ENCODE measurements at places on chromosomes 4 and X.

GRCh38 chr4:147933779-147934178 is 201.9 kb downstream of the ARHGAP10 start:
- DNase-seq, result no peak

DNA sequence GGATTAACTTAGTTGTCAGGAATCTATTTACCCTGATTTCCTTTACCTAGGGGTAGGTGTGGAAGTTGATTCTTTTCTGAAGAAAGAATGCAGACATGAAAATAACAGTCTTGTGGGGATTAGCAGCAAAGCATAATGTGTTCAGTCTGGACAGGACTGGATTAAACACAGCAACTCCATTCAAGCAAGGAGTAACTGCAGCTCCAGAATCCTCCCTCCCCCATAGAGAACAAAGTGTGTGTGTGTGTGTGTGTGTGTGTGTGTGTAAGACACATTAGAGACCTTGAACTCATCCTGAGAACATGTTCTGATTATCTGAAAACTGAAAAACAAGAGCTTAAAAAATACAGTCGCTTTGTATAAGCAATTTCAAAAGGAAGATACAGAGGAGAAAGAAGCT is 9.3 kb downstream of the C4orf54 start:
- no peak for DNase-seq

- no peak for DNase-seq
These were observed 322.9 kb downstream of the CAMK2D start for GRCh38 chr4:113438596-113438995.

- DNase-seq, result no peak
These were observed 480.8 kb upstream of the TECRL start for GRCh38 chr4:64889906-64890610.

DNA sequence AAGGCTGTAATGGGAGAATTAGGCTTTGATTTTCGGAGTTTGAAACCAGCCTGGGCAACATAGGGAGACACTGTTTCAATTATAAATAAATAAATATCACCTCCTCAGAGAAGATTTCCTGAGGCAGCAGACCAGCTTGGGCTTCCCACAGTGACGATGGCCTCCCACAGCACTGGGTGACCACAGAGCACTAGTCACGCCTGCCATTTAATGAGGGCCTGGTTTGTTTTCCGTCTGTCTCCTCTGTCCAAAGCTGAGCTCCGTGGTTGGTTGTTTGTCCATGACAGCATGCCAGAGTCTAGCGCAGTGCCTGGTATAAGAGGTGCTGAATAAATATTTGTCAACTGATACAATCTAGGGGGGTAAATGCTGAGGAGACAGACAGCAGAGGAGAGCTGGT is 10.4 kb upstream of the PDGFRA start:
- no peak for DNase-seq

DNA sequence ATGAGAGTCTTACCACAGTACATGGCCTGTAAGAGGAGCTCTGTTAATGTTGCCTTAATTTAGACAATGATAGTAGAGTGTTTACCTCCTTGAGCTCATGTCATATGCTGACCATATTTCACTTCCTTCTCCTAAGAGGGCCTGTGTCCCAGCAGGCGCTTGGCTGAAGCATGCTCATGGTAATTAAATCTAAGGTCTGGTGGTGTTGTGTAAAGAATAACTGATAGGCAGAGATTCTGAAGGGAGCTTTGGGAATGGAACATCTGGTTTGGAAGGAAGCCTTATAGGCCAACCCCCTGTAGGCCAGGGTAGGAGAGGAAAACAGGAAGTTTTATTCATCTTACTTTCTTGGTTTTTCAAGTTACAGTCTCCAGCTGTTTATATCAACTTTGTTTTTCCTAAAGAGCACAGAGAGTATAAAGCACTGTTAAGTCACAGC is 300.2 kb downstream of the USP46 start:
- no peak for DNase-seq

DNA sequence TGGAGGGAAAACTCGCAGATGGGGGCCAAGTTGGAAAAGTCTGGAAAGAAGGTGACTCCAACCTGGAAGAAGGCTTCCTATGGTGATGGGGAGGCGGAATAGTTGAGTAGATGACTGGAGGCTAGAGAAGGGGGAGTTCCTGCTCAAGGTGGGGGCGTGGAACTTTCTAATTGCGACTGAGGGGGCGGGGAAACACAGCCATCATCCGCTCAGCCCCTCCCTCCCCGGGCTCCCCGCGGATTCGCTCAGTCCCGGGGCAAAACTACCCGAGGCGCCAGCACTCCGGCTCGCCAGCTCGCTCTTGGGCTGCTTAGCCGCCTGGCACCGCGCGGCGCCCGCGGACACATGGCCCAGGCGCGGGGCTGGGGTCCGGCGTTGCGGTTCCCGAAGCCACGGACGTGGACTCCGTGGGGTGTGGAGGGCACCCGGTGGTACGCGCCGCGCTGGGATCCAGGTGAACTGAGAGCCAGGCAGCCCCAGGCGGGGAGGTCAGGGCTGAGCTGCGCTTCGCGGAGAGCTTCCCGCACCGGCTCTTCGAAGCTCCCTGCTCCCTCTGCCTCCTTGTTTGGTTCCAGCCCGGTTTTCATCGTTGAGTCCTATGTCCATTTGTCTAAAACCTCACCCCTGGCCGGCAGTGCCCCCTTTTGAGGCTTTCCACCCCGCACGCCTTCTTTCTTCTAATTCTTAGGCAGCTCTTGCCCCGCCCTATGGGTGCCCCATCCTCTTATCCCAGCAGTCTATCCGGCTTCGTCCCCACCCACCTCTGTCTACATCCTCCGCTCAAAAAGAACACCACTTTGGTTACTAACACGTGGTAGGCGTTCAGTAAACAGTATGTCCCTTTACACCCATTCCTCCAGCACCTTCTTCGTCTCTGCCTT is 38.9 kb downstream of the STARD8 start:
- no peak for DNase-seq

DNA sequence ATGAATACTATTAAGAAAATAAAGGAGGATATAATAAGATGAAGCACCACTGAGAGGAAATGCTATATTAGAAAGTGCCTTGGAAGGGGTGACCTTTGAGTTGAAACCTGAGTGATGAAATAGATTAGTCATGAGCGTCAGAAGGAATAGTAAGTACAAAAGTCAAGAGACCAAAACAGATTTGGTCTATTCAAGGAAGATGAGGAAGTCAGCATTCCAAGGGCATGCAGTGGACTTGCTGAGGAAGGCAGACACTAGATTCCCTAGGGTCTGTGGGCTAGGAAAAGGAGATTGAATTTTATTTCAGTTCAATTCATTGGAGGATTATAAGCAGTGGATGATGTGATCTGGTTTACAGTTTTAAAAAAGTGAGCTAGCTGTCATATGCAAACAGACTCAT is 73.0 kb upstream of the WDFY3 start:
- DNase-seq, result no peak

DNA sequence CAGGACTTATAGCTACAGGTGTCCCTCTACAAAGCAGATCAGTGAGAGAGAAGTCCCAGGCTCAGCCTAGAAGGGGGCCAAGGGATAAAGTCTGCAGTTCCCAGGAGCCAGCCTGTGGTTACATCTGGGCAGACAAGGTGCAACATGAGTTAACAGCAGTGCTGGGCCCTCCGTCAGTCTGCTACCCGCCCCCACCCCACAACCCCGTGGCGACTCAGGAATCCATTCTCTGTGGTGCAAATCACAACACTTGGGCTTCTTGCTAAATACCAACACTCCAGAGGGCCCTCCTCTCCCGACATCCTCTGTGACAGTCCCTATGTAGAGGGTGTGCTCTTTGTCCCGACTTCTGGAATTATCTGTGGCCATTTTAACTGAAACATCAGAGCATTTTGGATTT is 13.8 kb downstream of the GPM6B start:
- no peak for DNase-seq

- no peak for DNase-seq
These were observed 364.2 kb downstream of the ADAM29 start for GRCh38 chr4:175282407-175282806.

GRCh38 chr4:39568805-39569204 is 41.6 kb upstream of the UGDH start:
- no peak for DNase-seq

GRCh38 chrX:96591421-96591820 is 93.2 kb upstream of the DIAPH2 start:
- DNase-seq, result no peak

DNA sequence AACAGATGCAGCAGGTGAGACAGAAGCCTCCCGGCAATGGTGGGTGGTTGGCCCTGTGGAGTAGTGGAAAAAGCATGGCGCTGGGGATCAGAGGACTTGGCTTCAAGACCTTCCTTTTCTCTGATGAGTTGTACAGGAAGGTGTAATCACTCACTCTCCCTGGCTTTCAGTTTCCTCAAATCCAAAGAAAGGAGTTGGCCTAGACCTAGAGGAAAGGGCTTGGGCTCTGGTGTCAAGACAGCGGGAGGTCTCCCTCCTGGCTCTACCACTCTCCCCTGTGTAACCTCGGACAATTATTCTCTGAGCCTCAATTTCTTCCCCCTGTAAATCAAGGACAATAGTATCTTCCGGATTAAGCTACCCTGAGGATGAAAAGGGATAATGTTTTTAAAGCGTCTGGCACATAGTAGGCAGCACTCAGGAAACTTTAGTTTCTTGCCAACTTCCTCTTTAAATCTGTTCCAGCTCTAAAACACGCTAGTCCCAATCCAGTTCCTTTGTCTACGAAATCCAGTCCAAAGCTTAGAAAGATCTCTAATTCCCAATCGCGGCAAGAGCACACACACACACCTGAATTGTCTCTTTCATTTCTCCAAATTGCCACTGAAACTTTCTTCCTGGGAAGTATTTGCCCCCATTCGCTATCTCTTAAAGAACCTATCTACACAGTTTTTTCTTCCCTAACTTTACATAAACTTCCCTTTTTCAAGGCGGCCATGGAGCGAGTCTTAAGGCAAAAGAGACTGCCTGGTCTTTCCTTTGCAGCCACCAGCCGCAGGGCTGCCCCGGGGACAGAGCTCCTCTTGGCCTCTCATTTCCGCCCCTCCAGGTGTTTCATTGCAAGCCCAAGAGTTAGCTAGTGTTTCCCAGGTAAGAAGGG is 29.9 kb upstream of the GPC4 start:
- DNase-seq, result no peak

GRCh38 chrX:81206476-81206875 is 4.6 kb downstream of the SH3BGRL start:
- no peak for DNase-seq

DNA sequence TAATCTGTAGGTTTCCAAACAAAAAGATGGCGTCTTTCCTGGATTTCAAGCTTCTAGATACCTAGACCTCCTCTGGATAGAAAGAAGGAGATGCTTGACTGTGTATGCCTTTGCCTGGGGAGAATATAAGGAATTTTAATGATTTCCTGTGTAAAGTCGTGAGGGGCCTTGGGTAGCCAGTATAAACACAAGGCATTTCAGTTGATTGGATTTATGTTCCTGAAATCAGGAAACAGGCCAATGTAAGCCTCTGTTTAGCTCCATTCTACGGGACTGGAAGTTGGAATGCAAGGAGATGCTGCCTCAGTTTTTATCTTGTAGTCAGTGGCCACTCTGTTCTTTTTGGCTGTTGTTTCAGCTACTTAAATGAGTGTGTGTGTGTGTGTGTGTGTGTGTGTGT is 137.2 kb downstream of the GUCY2F start:
- no peak for DNase-seq

GRCh38 chr4:57314636-57315035 is 204.5 kb upstream of the IGFBP7 start:
- no peak for DNase-seq

DNA sequence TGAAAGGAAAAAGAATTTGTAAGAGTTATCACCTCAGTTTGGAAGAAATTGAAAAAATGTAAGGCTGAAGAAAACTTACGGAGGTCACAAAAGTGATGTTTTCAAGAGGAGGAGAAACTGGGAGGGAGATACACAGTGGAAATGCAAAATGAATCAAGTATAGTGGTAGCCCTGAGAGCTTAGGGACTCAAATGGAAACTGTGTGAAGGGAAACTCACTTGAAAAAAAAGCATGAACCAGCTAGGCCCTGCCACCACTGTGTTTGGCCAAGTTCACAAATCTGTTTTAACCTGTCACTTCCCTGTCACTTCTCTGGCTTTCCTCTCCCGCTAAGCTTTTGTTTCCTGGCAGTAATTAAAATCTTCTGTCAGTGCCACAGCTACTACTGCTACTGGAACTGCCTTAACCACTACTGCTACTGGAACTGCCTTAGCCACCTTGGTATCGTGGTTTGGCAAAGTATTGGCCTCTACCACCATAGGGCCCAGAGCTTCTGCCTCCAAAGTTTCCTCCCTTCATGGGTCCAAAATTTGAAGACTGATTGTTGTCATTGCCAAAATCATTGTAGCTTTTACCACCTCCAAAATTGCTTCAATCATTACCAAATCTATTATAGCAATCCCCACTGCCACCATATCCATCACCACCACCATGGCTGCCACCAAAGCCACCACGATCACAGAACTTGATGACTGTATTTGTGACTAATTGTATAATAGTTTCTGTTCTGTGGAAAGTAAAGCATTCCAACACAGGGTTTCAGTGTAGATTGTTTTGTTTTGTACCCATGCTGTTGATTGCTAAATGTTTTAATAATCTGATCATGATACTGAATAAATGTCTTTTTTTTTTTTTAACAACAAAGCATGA is 41.5 kb downstream of the SMARCA5 start:
- no peak for DNase-seq

- DNase-seq, result no peak
These were observed 193.9 kb downstream of the ANAPC10 start for GRCh38 chr4:144903953-144904711.

DNA sequence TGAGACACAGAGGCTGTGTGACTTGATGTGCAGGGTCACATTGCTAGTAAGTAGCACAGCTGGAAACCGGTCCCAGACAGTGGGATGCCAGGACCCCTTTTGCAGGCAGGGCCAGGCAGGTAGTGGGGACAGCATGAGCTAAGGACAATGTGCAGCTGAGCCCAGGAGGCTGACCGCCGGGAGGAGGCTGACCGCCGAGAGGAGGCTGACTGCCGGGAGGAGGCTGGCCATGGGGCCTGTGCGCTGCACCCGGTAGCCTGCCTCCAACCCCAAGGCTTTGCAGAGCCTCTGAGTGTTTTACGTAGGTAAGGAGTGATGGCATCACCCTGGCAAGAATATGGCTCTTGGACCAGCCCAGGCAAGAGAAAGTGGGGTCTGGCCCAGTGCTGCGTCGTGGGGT is 58.9 kb downstream of the TBC1D14 start:
- no peak for DNase-seq

GRCh38 chr4:15809058-15809457 is 30.9 kb downstream of the CD38 start:
- DNase-seq, result no peak

- DNase-seq, result no peak
These were observed at the start of gene ERVMER34-1 for GRCh38 chr4:52750819-52751486. Gene ERVMER34-1 (minus strand): TSS chr4:52751425. CDS start chr4:52745520, 5,905 bp downstream.

- no peak for DNase-seq
These were observed 17.7 kb downstream of the SPON2 start for GRCh38 chr4:1154523-1155182.

GRCh38 chrX:7709845-7710244 is 133.1 kb upstream of the VCX start:
- no peak for DNase-seq

DNA sequence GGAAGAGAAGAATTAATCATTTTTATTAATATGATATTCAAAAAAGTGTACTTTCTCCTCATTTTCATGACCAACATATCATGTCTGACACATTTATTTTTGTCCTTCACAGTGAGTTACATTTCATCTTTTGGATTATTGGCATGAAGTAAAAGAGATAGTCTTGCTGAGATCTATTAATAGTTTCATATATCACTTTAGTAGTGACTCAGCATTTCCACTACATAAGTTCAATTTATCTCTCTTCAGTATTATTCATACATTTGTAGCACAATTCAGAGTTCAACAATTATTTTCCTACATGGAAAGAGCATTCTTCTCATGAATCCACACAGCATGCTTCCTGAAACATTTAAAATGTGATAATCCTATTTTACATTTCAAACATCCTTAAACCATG is 1461.1 kb downstream of the TECRL start:
- no peak for DNase-seq

Measured in effector CD8-positive, alpha-beta T cell (primary cell).